ENCODE measurements at places on chromosomes 6 and 20. TPM values are rescaled to one million over a fixed set of nuclear protein-coding genes. Genes with fewer than 3 reads are reported as not detected.

SLC26A8 gene
- 1.4 TPM for total RNA-seq

FYN gene
- total RNA-seq, result 55.4 TPM

- DNase-seq, result no peak
Observed at GRCh38 chr6:56694002-56694401, 51.3 kb upstream of the DST start.

- DNase-seq, result no peak
Observed at GRCh38 chr6:161152527-161152862, 121.4 kb downstream of the AGPAT4 start.

GRCh38 chr6:100775667-100776066 lies 105.5 kb downstream of the ASCC3 start:
- no peak for DNase-seq

GRCh38 chr20:62355516-62355877 lies 11.6 kb downstream of the LAMA5 start:
- no peak for DNase-seq
